ENCODE measurements at places on chromosomes 13 and 19.
A peak's percentile ranks its signal among the peaks of the same experiment; 100 is the strongest.

GRCh38 chr13:97188207-97188606, 33.9 kb upstream of the MBNL2 start:
- no peak for DNase-seq

GRCh38 chr19:50555033-50555432, 13.2 kb downstream of the LRRC4B start:
- no peak for DNase-seq

DNA sequence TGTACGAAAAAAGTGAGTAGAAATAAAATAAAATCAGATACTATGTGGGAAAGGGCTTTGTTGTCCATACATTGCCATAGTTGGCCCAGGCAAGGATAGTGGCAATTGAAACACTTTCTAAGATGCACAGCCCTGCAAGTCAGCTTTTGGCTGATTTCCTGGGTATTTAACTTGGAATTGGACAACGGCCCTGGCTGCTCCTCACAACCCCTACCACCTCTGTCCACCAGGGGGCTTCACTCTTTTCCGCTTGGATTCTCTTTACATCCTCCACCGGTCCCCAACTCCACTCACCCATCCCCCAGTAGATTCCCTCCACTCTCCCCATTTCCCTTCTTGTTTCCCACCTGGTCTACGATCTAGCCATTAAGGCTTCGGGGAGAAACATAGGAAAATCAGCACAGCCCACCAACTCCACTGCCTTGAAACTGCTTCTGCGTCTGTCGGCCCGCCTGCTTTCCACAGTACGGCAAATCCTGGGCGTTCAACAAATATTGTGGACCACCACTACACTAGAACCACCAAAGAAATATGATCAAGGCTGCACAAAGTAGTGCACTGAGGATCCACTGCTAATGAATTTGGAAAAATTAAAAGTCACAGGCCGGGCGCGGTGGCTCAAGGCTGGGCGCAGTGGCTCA, 48.6 kb upstream of the GTF3A start:
- peak; percentile 82 for DNase-seq

DNA sequence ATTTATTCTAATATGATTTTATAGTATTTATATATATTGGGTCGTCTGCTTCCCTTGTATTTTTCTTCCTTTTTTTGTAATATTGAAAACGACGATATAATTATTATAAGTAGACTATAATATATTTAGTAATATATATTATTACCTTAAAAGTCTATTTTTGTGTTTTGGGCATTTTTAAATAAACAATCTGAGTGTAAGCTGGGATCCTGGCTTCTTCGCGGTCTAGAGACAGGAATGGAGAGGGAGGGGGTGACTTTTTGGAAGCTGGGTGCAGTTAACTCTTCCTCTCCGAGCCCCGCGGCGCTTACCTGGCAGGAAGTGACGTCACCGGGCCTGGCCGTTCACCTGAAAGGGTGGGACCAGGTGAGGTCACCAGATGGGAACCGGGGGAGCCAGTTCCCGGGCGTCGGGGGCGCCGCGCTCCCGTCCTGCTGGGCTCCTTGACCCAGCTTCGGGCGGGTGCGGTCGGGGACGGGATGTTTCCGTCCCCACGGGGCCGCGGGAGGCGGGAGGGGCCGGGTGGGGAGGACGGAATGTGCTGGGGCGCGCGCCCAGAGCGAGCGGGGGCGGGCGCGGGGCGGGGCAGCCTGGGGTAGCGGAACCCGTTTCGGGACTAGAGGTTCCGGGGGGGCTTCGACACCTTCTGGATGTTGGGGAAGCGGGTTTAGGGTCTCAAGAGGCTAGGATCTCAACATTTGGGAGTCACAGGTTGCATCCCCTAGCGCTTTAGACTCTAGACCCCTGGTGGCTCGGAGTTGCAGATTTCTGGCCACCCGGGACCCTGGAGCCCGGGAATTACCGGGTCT, 2.8 kb downstream of the ZFP36 start:
- peak; percentile 43 for DNase-seq

DNA sequence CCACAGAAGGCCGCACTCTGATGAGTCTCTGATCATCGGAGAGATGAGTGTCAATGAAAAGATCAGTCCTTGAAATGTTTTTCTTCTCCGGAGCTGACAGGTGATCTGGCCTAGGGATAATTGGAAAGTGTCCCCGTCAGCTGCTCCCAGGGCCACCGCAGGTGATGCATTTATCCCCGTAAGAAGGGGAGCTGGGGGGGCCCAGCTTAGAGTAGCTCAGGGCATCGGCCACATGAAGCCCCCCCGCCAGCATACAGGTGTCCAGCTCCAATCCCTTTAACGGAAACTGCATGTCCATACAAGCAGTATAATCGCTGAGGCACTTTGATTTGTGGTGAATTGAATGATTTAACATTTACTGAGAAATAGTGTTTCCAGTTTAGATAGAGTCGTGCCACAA, 27.7 kb downstream of the ATP4B start:
- DNase-seq: no peak

DNA sequence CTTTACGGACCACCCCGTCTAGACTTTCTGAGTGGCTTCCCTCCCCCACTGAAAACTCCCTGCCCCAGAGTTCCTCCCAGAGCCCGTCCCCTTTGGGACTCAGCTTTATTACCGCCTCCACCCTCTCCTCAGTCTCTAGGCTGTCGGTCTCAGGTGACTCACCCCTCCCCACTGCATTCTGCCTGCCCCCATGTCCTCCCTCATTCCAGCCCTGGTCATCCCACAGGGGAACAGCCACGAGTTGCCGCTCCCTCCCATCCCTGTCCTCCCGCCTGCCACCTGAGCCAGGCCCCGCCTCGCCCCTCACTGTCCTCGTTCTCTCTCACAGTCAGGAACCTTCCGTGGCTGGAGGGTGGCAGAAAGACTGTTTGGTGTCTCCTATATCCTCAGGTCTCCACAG, 57.3 kb downstream of the SMARCA4 start:
- DNase-seq: no peak

GRCh38 chr13:65868099-65868498, 1362.0 kb downstream of the PCDH9 start:
- DNase-seq: no peak

Data from BE2C (cell line).